ENCODE measurements at places on chromosomes 5 and 9. TPM values are rescaled to one million over a fixed set of nuclear protein-coding genes. Genes with fewer than 3 reads are reported as not detected.

Gene GPR107
- 23.1 TPM for total RNA-seq

Gene RNF145
- 56.2 TPM for total RNA-seq

Gene PCDHA10
- total RNA-seq = not detected

Gene TXNDC8
- total RNA-seq = not detected

Gene SH2D3C
- total RNA-seq = 39.5 TPM

Gene HMCN2
- not detected for total RNA-seq

Gene SLC6A18
- total RNA-seq = not detected

Gene PCDHA9
- total RNA-seq = not detected

Gene BBLN
- 82.2 TPM for total RNA-seq

Gene PCDHA6
- not detected for total RNA-seq

Gene WNT8A
- total RNA-seq = not detected

Gene CCDC180
- 0.50 TPM for total RNA-seq

Gene PRR16
- not detected for total RNA-seq

Gene MED22
- total RNA-seq = 29.4 TPM

Gene MEIKIN
- not detected for total RNA-seq

Gene PCDHGA9
- 0.23 TPM for total RNA-seq

Gene NDUFB6
- total RNA-seq = 83.9 TPM

Gene SHB
- total RNA-seq = 1.7 TPM

Gene SLC6A7
- not detected for total RNA-seq

Gene BAAT
- not detected for total RNA-seq
